ENCODE measurements at places on chromosomes 2 and 18. TPM values are rescaled to one million over a fixed set of nuclear protein-coding genes. Genes with fewer than 3 reads are reported as not detected.

Gene RESP18
- not detected for total RNA-seq

Gene HOXD12
- total RNA-seq: not detected

Gene GKN2
- total RNA-seq: not detected

Gene SLC19A3
- 0.19 TPM for total RNA-seq

Gene SP140
- total RNA-seq: not detected

Gene WNT10A
- under 0.01 TPM for total RNA-seq

Gene COL6A3
- total RNA-seq: 664 TPM

Gene IHH
- total RNA-seq: not detected

Gene TFCP2L1
- 0.19 TPM for total RNA-seq

Gene AGPS
- 48.2 TPM for total RNA-seq

Gene LDAH
- total RNA-seq: 15.7 TPM

Gene PCARE
- not detected for total RNA-seq

Gene GALR1
- not detected for total RNA-seq

Gene ZNF2
- 13.2 TPM for total RNA-seq

Gene ABCG5
- not detected for total RNA-seq

Gene ADD2
- 0.28 TPM for total RNA-seq

Gene ALPP
- not detected for total RNA-seq

Gene MTERF4
- total RNA-seq: 25.7 TPM

Gene SPRED2
- total RNA-seq: 17.4 TPM

Gene SERPINB12
- not detected for total RNA-seq

Gene UNC80
- not detected for total RNA-seq

Gene GPAT2
- total RNA-seq: 7.6 TPM

Gene MARCO
- total RNA-seq: not detected

Gene CHRND
- total RNA-seq: not detected

Gene SERPINB4
- total RNA-seq: not detected

Gene C1GALT1C1L
- 1.1 TPM for total RNA-seq

Gene SPHKAP
- not detected for total RNA-seq

Gene SNED1
- total RNA-seq: 4.6 TPM

Gene RASGRP3
- 2.5 TPM for total RNA-seq

Gene STARD6
- total RNA-seq: 0.28 TPM

Gene ACOXL
- not detected for total RNA-seq

Gene CFAP65
- not detected for total RNA-seq

Gene MTIF2
- total RNA-seq: 44.9 TPM

Gene FAM124B
- total RNA-seq: 0.38 TPM

Gene EVA1A
- 67.1 TPM for total RNA-seq

Gene ECEL1
- not detected for total RNA-seq

Gene ZC3H6
- 5.1 TPM for total RNA-seq

Gene GNAL
- total RNA-seq: 0.28 TPM

Gene SATB2
- 9.9 TPM for total RNA-seq

Gene DSG4
- total RNA-seq: not detected

Gene CNDP1
- total RNA-seq: not detected

Gene LDLRAD4
- total RNA-seq: under 0.01 TPM

Gene ASPRV1
- under 0.01 TPM for total RNA-seq

Gene WDR12
- 50.6 TPM for total RNA-seq

Gene BOLL
- total RNA-seq: not detected

Gene FOXI3
- not detected for total RNA-seq

Gene CNTNAP5
- total RNA-seq: under 0.01 TPM

Gene DLGAP1
- total RNA-seq: 1.7 TPM

All from regular cardiac myocyte (primary cell).